CD4-positive, alpha-beta T cell treated with Interleukin-21 for 1 hour (primary cell): ENCODE measurements at places on chromosomes 3 and 15.

GRCh38 chr15:69703532-69704187 is 251.0 kb downstream of the RPLP1 start:
- DNase-seq = no peak

GRCh38 chr3:14377838-14378169 is 24.6 kb upstream of the SLC6A6 start:
- peak; percentile 62 for DNase-seq

DNA sequence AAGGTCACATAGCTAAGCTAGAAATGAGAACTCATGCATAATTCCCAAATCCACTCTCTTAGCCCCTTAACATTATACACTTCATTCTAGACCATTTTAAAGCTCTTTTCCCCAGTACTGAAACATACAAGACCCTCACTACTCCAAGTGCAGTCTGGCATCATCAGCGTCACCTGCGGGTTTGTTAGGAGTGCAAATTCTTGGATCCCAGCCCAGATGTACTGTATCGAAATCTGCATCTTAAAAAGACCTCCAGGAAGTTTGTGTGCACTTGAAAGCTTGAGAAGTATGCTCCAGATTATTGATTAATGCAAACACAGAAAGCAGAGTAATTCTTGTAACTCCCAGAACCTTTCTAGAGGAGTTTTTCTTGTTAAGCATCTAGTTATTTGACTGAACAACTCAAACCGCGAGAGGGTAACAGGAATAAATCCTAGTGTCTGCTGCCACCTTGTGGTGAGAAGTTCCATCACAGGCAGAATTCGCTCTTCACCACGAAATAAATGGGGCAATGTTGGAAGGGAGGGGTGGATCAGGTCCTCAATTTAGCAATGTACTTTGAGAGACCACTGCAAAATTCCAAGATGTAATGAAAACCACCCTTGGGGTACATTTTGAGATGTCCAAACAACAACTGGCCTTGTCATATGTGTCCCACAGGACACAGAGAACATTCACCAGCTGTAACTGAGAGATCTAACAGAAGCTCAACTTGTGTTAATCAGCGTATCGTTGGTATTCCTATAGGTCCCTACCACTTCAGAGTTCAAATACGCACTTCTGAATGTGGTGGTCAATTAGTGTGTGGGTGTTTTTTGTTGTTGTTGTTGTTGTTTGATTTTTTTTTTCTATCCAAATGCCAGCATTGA is 583 bp upstream of the C3orf49 start:
- peak; percentile 60 for DNase-seq

- DNase-seq = no peak
Observed at GRCh38 chr15:82543160-82543559, 2.9 kb upstream of the RPS17 start.

- no peak for DNase-seq
Observed at GRCh38 chr3:37295925-37296324, 121.5 kb upstream of the LRRFIP2 start.

GRCh38 chr3:197343656-197344408 is 45.4 kb upstream of the DLG1 start:
- no peak for DNase-seq

GRCh38 chr3:117126946-117127546 is 417.5 kb downstream of the TUSC7 start:
- no peak for DNase-seq

DNA sequence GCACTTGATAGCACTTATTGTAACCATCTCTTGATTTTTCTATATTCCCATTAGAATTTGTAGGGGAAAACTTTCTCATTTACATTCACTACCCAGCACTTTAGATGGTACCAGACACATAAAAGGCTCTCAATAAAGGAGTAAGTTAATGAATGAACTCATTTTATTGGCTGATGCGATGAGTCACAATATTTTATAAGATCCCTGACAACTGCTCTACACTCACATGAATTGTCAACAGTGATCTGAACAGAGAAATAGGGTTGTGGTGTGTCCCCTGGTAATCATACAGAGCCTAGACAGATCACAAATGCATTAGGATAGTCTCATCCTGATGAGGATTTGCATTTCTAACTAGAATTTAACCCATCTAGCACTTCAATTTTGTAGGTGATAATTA is 567.6 kb upstream of the ARPP21 start:
- DNase-seq = no peak

- no peak for DNase-seq
Observed at GRCh38 chr3:167941234-167941995, 154.3 kb downstream of the GOLIM4 start.

DNA sequence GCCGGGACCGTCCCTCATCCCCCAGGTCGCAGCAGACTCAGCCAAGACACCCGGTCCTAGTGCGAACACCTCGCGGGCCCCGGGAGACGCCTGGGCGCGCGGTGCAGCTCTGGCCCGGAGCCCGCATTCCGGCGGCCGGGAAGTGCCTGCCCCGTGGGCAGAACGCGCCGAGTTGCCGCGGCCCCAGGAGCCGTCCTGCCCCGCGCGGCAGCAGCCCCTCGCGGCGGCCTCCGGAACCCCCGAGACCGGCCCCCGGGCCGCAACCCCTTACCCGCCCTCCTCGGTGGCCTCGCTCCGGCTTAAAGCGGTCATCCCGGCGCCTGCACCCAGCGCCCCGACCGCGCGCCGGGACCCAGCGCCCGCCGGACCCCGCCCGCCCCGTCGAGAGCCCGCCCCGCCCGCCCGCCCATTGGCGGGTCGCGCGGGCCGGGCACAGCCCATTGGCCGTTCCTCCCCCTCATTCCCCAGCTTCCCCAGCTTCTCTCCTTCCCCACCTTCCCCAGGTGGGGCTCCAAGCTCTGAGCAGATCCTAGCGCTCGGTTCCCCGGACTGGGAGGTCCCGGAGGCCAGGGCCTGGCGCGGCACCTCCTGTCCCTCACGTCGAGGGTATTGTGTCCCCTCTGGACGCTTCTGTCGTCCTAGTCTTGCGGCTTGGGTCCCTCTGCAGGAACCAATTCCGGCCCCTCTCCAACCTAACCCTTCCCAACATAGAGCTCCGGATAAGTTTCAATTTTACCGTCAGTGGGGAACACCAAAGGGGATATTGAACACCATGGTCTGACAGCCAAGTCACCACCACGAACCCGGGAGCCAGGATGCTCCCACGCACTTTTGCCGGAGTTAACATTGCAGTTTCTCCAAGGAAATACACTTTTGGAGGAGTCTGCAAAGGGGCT is at the start of gene GRAMD2A:
Gene GRAMD2A, minus strand, starts transcription at position 328 of the 896 bp plus-strand sequence.
- DNase-seq = no peak

GRCh38 chr3:170499562-170500156 is 81.0 kb downstream of the CLDN11 start:
- no peak for DNase-seq

GRCh38 chr3:156681002-156681401 is 6.6 kb downstream of the TIPARP start:
- peak; percentile 47 for DNase-seq

DNA sequence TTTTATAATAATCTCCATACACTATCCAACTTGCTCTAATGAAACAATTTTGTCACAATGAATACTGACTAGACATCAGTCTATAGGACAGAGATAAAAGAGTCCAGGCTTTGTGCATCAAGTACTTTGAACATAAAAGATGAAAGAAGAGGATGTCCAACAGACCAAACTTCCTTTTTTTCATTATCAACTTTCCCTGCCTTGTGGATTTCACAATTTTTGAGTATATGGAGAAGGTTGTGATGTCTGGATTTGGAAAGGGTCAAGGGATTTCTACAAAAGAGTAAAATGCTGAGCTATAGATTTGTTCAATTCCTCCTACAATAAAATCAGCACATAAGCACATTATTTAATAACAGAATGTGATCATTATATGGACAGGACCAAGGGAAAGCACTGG is 25.7 kb downstream of the CD47 start:
- no peak for DNase-seq

GRCh38 chr15:52100807-52101442 is 11.7 kb downstream of the BCL2L10 start:
- no peak for DNase-seq

GRCh38 chr3:150127011-150127490 is 156.4 kb upstream of the PFN2 start:
- DNase-seq = no peak

DNA sequence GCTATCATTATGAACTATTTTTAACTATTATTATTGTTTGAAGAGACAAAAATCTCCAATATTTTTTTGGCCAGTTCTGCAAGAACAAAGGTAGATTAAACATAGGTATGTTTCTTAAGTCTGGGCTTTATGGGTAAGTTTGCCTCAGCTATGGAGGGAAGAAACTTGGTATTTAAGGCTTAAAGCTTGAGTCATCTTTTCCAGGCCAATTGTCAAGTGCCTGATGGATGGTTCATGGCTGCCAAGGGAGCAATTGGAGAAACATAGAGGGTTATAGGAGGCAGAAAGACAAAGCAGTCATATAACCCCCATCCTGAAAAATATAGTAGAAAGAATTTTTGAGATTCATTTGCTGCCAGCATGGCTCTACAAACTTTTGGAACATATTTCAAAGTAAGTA is 7.2 kb upstream of the STAC start:
- no peak for DNase-seq
